Activated gamma-delta T cell treated with Interleukin-2 at 50 U/mL for 16 hours (primary cell): ENCODE measurements at places on chromosomes 16 and 17.

DNA sequence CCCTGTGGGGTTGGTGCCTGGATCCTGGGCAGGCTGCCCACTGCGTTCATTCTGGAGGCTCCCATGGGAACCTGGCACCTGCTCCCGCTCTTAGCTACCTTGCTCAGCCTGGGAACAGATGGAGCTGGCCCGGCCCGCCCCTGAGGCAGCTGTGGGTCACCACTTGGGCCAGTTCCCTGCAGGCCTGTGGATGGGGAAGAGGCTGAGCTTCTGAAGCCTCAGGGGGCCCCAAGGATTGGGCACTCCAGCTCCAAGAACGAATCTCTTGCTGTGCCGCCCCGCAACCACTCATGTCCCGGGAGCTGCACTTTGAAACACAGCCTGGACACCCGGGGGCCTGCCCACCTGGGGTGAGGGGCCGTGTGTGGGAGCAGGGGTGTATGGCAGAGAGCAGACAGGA lies 37.7 kb downstream of the BAHCC1 start:
- DNase-seq = no peak

GRCh38 chr17:51676691-51677487 lies 416.5 kb downstream of the UTP18 start:
- DNase-seq = no peak

- DNase-seq = no peak
These were observed 10.6 kb upstream of the RHBDF2 start for GRCh38 chr17:76511668-76512365.

DNA sequence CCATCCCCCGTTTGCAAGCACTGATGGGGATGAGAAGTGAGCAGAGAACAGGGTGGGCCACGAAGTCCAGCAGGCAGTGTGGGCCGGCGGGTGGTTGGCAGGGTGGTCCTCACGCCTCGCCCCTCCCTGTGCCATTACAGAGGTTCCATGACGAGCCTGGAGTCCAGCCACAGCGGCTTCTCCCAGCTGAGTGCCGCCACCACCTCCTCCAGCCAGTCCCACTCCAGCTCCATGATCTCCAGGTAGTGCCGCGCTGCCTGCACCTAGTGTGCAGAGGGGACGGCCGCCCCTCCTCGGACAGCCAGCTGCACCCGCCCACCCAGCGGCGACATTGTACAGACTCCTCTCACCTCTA lies 73.0 kb downstream of the SEC14L1 start:
- no peak for DNase-seq

DNA sequence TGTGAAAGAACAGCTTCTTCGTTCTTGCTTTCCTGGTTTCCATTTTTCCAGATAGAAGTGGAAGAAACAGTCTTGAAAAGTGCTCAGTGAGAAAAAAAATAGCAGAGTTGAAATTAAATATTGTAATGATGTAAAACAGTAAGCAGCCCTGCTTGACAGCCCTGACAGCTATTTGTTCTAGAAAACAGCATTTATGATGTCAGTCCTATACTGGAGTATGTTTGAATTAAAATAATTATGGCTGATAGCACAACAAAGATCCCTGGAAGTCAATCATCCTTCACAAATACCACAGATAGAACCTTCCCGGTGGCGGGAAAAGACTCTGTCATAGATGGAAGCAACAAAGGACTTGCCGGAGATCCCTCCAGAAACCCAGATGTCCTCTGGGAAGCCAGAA lies 298.0 kb upstream of the TNRC6C start:
- no peak for DNase-seq

- no peak for DNase-seq
These were observed 1.4 kb upstream of the STH start for GRCh38 chr17:45997624-45998023.

DNA sequence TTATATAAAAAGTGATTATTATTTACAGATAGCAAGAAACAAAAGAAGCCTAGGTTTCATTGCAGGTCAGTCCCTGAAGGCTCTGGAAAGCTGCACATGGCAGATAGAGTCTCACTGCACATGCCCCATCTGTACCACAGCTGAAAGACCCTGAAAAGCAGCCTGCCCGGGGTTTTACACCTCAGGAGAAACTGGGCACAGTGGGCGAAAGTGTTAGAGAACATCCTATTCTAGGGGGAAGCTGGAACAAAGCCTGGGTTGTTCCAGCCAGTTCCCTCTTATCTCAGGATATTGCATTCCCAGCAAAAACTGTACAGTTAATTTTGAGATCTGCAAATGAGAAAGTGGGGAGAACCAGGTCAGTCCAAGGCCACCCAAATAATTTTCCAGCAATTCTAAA lies 419.7 kb downstream of the CNTNAP4 start:
- no peak for DNase-seq

GRCh38 chr16:23081675-23082119 lies 67.6 kb downstream of the USP31 start:
- DNase-seq = no peak

DNA sequence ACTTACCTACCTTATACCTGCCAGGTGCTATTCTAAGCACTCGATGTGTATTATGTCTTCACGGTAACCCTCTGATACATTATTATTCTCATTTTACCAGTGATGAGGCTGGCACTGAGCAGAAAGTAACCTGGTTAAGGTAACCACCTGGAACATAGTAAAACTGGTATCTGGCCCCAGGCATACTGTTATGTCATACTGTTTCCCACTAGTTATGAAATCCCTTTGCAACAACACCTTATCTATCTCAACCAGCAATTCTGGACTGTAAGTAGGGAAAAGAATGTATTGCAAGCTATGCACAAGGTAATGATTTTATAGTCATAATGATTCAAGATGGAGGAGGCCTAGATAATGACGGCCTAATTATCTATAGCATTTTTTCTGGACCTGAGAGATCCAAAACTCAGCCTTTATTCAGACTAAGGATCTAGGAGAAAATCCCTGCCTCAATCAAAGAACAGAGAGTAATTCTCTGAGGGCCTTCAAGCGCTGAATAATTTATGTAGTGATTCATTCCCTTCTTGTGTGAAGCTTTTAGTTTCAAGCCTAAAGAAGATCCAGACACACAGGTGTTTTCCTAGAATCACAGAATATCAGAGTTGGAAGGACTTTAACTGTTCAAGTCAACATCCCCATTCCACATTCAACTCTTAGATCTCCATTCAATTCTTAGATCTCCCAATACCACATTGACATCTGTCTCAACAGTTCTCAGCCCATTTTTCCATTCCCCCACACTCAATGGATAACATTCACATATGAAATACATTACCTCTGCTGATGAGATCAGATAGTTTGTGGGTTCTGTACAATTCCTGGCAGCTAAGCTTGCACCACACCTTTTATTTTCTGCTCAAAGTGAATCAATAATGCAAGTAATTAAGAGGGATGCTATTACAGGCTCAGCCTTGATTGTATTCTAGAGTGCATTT lies 14.9 kb upstream of the MMD start:
- no peak for DNase-seq

- no peak for DNase-seq
These were observed 128.4 kb downstream of the ANKRD11 start for GRCh38 chr16:89361751-89362539.

- no peak for DNase-seq
These were observed 11.0 kb downstream of the KRT32 start for GRCh38 chr17:41456204-41456603.

DNA sequence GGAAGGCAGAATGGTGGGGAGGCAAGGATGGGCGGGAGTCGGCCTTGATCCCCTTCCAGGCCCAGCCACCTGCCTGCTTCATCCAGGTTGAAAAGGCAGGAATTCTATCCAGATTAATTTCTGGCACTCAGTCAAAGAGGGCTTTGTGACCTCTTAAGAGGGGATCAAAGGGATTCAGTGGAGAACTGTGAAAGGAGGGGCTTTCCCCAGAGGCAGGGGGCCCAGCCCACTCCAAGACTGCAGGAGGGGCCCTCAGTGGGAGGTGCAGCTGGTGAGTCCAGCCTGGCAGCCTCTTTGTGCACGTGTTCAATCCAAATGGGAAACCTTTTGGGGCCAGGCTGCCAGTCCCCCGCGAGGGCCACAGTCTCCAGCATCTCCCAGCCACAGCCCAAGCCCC lies 148.5 kb upstream of the PLCG2 start:
- no peak for DNase-seq
